Stimulated activated CD8-positive, alpha-beta memory T cell treated with anti-CD3 and anti-CD28 coated beads, Interleukin-2, amount 100 ng/mL, for 1 hour (primary cell): ENCODE measurements at places on chromosomes 5 and 9.
A peak's percentile ranks its signal among the peaks of the same experiment; 100 is the strongest.

DNA sequence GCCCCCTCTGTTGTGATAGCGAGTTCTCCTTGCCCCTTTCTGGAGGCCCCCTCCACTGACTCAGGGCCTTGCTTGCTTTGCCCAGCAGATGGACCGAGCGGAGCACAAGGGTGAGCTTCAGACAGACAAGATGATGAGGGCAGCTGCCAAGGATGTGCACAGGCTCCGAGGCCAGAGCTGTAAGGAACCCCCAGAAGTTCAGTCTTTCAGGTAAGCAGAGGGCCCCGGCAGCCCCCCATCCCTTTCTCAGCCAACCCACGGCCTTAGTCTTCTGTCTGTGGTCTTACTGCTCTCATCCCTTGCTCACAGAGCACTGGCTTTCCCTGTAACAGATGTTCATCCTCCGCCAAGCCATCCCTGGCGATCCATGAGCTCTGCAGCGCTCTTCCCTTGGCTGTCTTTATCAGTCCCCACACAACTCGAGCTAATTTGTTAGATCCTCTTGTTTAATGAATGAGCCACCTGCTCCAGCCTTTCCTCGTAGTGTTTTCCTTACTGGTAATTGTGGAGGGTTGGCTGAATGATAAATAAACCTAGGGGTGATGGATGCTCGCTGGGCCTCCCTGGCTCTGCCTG, 18.4 kb upstream of the RARS1 start:
- no peak for DNase-seq

- DNase-seq: no peak
These were observed 89.7 kb upstream of the ZNF366 start for GRCh38 chr5:72596956-72597355.

GRCh38 chr9:36922548-36922947, 111.5 kb downstream of the PAX5 start:
- no peak for DNase-seq

- DNase-seq: no peak
These were observed 192.2 kb downstream of the CHSY3 start for GRCh38 chr5:130096483-130096882.

DNA sequence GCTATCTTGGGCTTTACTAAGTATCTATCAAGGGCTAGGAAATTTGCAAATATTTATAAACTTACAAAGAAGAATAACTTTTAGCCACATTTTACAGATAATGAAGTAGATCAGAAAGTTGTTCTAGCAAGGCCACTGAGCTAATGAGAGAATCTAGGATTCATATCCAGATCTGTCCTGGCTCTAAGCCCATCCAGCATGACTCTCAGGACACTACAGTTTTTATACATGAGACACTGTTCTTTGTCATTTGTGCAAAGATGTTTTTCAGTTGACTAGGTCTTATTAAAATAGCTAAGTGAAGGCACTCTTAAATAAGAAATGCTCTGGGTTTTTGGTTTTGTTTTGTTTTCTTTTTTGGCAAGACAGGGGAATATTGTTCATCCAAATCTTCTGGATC, 273.1 kb downstream of the GABRB2 start:
- no peak for DNase-seq

- no peak for DNase-seq
These were observed 30.7 kb upstream of the GPX3 start for GRCh38 chr5:150989695-150990094.

DNA sequence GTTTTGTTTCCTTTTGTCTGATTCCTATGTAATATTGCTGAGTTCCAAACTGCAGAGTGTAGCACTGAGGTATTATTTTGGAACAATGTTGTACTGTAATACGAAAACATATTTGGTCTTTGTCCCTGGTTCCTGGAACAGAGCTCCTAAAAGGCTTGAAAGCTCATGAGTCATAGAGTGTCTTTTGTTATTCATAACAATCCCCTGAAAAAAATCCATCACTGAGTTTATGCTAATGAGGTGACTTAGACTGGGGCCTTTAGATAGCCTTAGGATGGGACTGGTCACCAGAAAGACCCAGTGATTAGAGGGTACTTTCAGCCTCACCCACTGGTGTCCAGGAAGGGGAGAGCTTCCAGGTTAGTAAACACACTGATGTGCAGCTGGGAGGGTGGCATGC, 132.7 kb upstream of the POU5F2 start:
- no peak for DNase-seq

GRCh38 chr9:83622939-83623678, at the start of gene IDNK:
Gene IDNK, plus strand, starts transcription at chr9:83623143. Its CDS starts 29 bp downstream, at chr9:83623172.
- peak; percentile 20 for DNase-seq

DNA sequence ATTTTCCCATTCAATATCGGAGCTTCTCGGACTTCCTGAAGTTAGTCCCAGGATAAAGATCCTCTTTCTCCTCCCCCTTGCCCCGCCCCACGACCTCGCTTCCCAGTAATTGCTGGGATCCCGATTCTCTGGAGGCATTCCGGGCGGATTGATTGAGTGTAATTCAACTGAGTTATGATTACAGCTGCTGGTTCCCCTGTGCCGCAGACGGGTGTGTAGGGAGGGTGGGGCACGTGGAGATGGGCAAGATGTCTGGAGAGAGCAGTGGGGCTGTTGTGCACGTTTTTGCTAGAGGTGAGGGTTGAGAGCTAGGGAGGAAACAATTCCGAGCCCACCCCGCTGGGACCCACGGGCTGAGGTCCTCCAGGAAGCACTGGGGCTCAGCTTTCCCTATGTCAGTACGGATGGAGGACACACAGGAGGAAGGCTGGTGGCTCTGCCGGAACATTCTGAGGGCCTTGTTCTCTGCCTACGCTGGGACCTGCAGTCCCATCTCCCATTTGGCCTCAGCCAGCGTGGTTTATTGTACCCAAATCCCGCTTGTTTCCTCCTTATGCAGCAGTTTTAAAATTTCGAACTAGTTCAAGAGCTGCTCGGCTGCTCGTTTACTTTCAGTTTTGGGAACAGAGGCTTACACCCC, 2.4 kb upstream of the DMRT2 start:
- no peak for DNase-seq

DNA sequence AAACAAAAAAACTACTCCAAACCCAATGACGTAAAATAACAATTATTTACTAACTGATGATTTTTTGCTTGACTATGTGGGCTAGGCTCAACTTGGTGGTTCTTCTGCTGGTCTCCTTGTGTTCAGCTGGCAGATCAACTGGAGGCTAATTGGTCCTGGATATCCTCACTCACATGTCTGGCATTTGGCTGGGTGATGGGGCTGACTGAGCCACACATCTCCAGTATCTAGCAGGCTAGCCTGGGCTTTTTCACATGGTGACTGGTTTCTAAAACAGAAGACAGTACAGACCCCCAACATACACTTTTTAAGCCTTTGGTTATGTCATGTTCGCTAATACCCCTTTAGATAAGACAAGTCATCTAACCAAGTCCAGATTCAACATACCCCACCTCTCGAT, 104.7 kb upstream of the PRRC1 start:
- no peak for DNase-seq

DNA sequence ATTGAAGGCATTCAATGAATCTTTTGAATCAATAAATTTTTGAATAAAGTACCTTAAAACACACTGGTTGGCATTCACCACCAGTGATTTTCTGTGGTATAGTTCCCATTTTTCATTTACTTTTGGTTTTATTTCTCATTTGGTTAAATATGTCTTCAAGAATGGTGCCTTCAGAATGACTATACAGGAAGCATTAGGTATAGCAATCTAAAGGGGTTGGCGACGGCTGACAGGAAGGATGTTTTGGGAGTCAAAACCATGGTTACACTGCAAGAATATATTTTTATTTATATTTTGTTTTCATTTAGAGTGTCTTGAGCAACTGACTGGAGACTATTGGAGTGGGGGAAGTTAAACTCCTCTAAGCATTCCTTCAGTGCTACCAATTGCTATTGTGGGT, 235.7 kb downstream of the HTR1A start:
- DNase-seq: no peak

GRCh38 chr5:110727025-110727314, 499 bp upstream of the TMEM232 start:
- no peak for DNase-seq

GRCh38 chr9:84146893-84147710, 166.5 kb downstream of the RMI1 start:
- DNase-seq: no peak

GRCh38 chr5:113246361-113246870, 188.4 kb downstream of the TSSK1B start:
- DNase-seq: no peak

GRCh38 chr5:111172504-111172903, 51.7 kb upstream of the CAMK4 start:
- DNase-seq: no peak

GRCh38 chr5:142846406-142846805, 76.2 kb downstream of the ARHGAP26 start:
- DNase-seq: no peak

- no peak for DNase-seq
These were observed 180.4 kb upstream of the TRIM32 start for GRCh38 chr9:116506685-116507084.

DNA sequence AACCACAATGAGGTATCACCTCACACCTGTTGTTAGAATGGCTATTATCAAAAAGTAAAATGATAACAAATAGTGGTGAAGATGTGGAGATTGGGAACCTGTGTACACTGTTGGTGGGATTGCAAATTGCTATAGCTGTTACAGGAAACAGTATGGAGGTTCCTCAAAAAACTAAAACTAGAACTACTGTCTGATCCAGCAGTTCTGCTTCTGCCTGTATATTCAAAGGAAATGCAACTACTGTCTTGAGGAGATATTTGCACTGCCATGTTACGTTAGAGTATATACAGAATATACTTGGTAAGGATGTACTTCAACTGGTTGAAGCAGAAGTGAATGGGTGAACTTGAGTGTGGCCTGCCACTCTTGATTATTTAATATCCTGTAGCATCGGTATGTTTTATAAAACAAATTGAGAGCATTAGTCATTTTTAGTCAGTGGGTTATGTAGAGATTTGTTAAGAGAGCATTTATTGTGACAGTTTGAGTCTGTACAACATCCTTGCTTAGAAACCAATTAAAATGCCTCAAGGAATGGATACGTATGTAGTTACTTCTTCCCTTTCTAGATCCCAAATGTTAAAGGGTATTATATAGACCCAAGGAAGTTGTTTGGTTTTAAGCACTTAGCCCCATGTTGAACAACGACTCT, 37.5 kb downstream of the ZCCHC7 start:
- DNase-seq: no peak

- no peak for DNase-seq
These were observed 690.9 kb downstream of the ISL1 start for GRCh38 chr5:52073993-52074689.

GRCh38 chr5:172920447-172920849, 38.8 kb upstream of the RPL26L1 start:
- DNase-seq: no peak

DNA sequence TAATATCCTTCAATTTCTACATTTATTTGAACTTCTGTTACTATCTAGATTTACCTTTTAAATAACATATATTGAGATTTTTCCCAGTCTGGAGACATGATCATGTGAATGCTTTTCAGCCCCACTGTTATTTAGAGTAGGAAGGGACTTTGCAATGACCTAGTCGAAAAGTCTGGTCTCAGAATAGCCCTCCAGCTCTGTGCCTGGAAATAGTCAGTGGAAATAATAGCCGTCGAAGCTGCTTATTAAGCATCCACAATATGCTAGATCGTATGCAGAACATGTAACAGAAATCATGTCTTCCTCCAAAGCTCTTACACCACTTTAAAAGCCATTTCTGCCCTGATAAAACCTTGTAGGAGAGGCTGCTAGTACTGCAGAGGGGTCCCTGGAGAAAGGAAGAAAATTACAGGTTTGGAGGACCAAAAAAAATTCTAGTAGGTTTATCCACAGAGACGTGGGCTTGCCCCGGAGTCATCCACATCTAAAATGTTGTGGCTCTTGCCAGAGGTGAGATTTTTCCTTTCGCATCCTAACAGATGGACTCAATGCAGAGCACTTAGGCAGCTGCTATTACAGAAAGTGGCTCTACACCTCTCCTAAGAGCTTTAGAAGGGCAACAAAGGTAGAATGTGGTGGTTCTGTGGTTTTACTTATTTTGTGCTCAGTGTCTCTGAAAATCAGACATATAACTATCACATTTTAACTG, 2.5 kb upstream of the FGF1 start:
- no peak for DNase-seq

- DNase-seq: no peak
These were observed 54.3 kb downstream of the SLC46A2 start for GRCh38 chr9:112836394-112836793.

DNA sequence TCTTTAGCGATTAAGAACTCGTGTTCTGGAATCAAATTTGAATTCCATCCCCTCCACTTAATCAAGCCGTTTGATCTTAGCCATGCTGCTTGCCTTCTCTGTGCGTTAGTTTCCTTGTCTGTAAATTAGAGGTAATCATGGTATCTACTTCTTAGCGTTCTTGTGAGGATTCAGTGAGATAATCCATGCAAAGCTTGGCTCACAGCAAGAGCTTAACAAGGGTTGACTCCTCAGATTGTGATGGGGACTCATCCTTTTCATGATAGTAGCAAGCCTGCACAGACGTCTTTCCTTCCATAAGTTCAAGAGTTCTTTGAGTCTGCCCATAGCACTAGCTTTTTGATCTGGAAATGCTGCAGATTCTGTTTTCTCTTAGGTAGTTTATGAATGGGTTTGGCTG, 72.8 kb downstream of the TRIO start:
- DNase-seq: no peak

DNA sequence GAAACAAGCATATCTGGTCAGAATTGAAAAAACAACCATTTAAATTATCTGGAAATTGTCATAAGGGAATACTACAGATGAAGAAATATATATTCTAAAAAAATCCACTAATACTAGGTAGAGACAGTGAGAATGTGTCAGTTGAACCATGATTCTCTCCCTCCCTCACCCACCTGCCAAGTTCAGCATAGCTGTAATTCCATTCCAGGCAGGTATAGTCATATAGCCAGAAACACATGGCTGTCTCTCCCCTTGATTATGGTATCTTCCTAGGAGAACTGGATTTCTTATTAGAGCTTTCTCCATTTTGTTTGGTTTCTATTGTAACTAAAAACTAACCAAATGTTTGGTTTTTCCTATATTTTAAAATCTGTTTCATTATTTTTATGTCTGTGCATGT, 509.2 kb downstream of the CDH10 start:
- no peak for DNase-seq

- DNase-seq: no peak
These were observed 59.4 kb upstream of the ICE1 start for GRCh38 chr5:5363045-5363444.

GRCh38 chr9:89919171-89919681, 314.4 kb downstream of the GADD45G start:
- no peak for DNase-seq

DNA sequence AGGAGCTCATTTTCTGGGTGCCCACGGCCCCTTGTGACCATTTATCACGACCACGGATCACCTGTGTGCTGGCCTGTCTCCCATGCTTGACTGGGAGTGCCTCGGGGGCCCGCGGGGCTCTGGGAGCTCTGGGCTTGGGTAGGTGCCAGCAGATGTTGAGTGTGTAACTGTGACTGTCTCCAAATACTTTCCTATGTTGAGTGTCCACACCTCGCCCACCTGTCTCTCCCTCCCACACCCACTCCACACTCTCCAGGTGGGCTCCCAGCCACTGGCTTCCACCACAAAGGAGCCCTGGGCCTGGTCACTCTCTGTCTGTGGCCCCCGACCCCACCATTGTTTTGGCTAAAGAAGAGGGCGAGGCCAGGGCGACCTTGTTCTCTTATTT, 196.4 kb downstream of the CDK5RAP2 start:
- DNase-seq: no peak
